ENCODE measurements at places on chromosomes 7 and 10. TPM values are rescaled to one million over a fixed set of nuclear protein-coding genes. Genes with fewer than 3 reads are reported as not detected.

HMX2 gene
- not detected for total RNA-seq

DNA sequence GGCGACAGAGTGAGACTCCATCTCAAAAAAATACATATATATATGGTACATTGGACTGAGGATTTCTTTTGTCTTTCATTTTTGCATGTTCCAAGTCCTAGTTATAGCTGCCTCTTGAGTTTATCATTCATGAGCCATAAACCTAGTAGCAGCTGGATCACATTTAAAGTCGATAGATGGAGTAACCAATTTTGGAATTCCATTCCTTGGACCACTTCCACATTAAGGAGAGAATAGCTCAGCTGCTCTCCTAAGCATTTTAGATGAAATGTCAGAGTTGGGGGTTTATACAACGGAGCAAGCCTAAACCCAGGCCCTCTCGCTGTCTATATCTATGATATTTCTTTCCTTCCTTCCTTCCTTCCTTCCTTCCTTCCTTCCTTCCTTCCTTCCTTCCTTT is 141.2 kb downstream of the LYZL1 start:
- H3K4me3 ChIP-seq = no peak overlapping the region
- H3K27ac ChIP-seq = no peak overlapping the region
- no peaks in the 10 kb centered on the region for H3K27me3 ChIP-seq
- no peak for DNase-seq
- H3K4me1 ChIP-seq = no peaks in the 10 kb centered on the region

DNA sequence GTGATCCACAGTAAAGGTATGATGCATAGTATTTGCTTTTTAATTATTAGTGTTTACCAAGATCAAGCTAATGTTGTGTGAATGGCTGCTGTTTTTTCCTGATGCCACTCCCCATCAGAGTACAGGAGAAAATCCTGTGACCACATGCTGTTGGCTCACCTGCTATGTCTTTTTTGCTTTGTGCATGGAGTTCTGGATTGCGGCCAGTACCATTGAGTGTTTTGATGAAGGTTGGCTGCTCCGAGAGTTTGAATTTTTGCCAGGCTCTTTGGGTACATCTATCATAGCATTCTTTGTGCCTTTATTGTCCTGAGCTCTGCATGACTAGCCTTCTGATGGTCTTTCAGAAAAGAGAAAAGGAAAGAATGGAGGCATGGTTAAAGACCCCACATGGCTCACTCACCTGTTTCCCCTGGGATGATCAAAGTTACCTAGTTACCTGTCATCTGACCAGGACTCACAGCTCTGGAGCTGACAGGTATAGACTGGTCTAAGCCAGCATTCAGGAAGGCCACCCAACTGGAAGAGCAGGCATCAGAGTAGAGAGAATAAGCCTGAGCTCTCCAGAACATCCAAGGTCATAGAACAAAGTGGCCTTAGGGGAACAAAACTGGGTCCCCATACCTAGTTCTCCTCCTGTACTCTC is 11.8 kb upstream of the SGPL1 start:
- H3K4me1 ChIP-seq = no peaks in the 10 kb centered on the region
- H3K27me3 ChIP-seq = no peaks in the 10 kb centered on the region
- no peak overlapping the region for H3K27ac ChIP-seq

DNA sequence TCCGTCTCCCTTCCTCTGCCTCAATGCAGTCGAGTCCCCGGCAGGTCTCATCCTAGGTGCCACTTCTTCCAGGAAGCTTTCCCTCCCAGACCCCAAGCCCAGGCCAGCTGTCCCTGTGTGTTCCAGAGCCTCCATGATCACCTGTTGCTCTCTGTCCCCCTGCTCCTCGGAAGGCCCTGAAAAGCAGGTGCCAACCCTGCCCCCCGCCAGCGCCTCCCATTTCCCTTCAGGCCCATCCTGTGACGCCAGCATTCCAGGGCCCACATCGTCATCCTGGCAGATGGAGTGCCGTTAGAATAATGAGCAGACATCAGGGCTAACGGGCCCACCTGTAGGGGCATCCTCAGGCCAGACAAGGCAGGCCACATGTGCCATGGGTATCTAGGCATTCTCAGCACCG is 253.0 kb upstream of the PPP2R2D start:
- peaks cover 24% of the 10 kb centered on the region for H3K27me3 ChIP-seq
- H3K36me3 ChIP-seq = no peaks in the 10 kb centered on the region
- no peak overlapping the region for H3K4me3 ChIP-seq
- no peak overlapping the region for H3K27ac ChIP-seq
- DNase-seq = no peak

DNA sequence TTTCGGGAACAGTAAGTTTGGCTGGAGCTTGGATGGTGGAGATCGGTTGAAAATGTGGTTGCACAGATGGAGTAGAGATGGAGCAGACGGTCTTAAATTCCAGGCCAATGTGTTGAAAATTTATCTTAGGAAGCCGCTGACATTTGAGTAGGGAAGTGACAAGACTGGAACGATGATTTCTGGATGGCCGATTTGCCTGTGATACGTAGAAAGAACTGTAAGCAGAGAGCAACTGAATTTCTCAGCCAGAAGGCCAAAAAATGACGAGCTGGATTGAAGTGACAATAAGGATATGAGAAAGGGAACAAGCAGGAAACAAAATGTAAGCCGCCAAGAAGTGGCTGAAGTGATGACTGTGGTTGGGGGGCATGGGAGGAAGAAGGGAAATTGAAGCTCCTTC is 687 bp upstream of the ARMC3 start:
- peaks cover 14% of the 10 kb centered on the region for H3K4me1 ChIP-seq
- no peak overlapping the region for H3K27ac ChIP-seq
- no peaks in the 10 kb centered on the region for H3K36me3 ChIP-seq
- peaks cover 9% of the 10 kb centered on the region for H3K27me3 ChIP-seq
- DNase-seq = no peak

DPYSL4 gene
- 2.1 TPM for total RNA-seq

DNA sequence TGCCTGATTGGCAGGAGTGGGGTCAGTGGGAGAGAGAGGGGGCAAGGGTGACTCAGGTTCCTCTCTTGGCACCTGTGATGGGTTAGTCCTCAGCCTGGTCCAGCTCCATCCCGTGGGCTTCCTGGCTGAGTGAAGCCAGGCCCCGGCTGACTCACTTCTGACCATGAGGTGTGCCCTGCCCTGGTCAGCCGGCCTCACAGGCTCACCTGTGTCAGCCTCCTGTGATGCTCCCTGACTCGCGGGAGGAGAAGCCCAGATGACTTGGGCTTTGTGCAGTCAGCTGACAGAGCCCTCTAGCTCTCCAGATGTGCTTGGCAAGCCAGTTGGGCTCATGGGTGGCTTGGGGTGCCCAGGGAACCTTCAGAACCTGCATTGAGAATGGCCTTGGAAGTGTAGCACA is 16.0 kb upstream of the PPIF start:
- no peaks in the 10 kb centered on the region for H3K36me3 ChIP-seq
- DNase-seq = peak; percentile 21
- no peak overlapping the region for H3K4me3 ChIP-seq
- no peak overlapping the region for H3K27ac ChIP-seq
- H3K27me3 ChIP-seq = no peaks in the 10 kb centered on the region
- H3K4me1 ChIP-seq = no peaks in the 10 kb centered on the region

- DNase-seq = no peak
- H3K36me3 ChIP-seq = no peaks in the 10 kb centered on the region
- H3K27me3 ChIP-seq = peaks cover 44% of the 10 kb centered on the region
These were observed 1.5 kb downstream of the SFRP5 start for GRCh38 chr10:97770255-97770654.

Data from lower lobe of right lung (tissue), 2 donors.